ENCODE measurements at places on chromosomes 7 and 10.

- H3K27me3 ChIP-seq = no peaks in the 10 kb centered on the region
- H3K36me3 ChIP-seq = no peaks in the 10 kb centered on the region
- H3K27ac ChIP-seq = no peak overlapping the region
- DNase-seq = peak; percentile 38
These were observed 107.7 kb upstream of the BTBD16 start for GRCh38 chr10:122163174-122164022.

DNA sequence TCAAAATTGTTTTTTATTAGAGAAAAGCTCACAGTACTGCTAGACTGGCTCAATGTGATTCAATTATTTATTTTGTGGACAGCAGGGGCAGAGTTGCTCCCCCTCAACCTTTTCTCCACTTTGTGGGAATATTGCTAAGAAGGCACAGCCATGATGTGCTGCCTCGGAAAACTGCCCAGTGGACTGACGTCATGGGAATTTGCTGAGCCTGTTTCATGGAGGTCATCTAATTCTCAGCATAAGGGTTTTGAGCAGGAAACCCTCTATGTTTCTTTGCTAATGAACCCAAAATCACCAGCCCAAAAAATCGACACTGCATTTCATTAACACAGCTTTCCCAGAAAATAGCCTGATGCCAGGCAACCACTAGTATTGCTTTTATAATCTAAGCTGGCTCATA is 228.8 kb upstream of the FAM3C start:
- H3K27me3 ChIP-seq = no peaks in the 10 kb centered on the region
- H3K4me1 ChIP-seq = no peaks in the 10 kb centered on the region
- no peak overlapping the region for H3K27ac ChIP-seq
- no peaks in the 10 kb centered on the region for H3K36me3 ChIP-seq
- DNase-seq = peak; percentile 15
- no peak overlapping the region for H3K4me3 ChIP-seq

DNA sequence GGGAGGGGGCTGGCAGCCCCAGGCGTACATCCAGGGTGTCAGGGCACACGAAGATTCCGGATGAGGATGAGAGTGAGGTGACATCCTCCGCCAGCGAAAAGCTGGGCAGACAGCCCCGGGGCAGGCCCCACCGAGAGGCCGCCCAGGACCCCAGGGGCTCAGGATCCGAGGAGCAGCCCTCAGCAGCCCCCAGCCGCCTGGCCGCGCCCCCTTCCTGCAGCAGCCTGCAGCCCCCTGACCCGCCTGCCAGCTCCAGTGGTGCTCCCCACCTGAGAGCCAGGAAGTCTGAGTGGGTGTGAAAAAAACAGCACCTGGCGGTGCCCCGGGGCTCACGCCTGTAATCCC is 3.2 kb downstream of the GJD4 start:
- peak overlapping the region; percentile 51 for H3K4me3 ChIP-seq
- DNase-seq = no peak
- H3K36me3 ChIP-seq = no peaks in the 10 kb centered on the region

GRCh38 chr7:44534501-44534900 is 6.6 kb downstream of the NPC1L1 start:
- H3K4me1 ChIP-seq = peaks cover 6% of the 10 kb centered on the region
- H3K27me3 ChIP-seq = no peaks in the 10 kb centered on the region
- no peak overlapping the region for H3K27ac ChIP-seq
- no peak overlapping the region for H3K4me3 ChIP-seq

DNA sequence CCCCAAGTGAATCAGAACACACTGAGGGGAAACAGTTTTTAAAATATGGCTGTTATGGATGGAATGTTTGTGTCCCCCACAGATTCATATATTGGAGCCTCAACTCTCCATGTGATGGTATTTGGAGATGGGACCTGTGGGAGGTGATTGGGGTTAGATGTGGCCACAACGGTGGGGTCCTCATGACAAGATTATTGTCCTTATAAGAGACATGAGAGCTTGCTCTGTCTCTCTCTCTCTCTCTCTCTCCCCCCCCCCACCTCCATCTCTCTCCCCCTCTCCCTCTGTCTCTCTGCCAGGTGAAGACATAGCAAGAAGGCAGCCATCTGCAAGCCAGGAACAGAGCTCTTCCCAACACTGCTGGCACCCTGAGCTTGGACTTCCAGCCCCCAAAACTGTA is 315.8 kb upstream of the MGMT start:
- no peaks in the 10 kb centered on the region for H3K36me3 ChIP-seq
- H3K27ac ChIP-seq = no peak overlapping the region
- H3K4me3 ChIP-seq = no peak overlapping the region
- no peaks in the 10 kb centered on the region for H3K27me3 ChIP-seq

All from fibroblast of lung (primary cell).